ENCODE measurements at places on chromosomes 4 and X.
A peak's percentile ranks its signal among the peaks of the same experiment; 100 is the strongest.

GRCh38 chr4:8828869-8829268 is 42.8 kb downstream of the HMX1 start:
- no peak for DNase-seq

DNA sequence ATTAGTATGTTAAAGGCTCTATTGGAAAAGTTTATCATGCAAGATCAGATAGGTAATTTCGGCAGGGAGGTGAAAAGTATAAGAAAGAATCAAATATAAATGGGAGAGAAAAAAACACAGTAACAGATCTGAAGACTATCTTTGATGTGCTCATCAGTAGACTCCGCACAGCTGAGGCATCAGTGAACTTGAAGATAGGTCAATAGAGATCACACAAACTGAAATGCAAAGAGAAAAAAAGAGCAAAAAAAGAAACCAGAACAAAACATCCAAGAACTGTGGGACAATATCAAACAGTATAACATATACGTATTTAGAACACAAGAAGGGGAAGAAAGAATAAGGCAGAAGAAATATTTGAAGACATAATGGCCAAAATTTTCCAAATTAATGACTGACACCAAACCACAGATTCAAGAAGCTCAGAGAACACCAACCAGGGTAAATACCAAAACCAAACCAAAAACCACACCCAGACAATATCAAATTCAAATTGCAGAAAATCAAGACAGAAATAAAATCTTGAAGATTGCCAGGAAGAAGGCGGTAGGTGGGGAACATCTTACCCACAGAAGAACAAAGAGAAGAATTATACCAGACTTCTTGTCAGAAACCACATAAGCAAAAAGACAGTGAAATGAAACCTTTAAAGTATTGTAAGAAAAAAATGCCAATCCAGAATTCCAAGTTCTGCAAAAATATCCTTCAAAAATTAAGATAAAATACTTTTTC is 29.1 kb downstream of the PFKFB1 start:
- no peak for DNase-seq

- no peak for DNase-seq
Observed at GRCh38 chrX:15675490-15675921, 10.9 kb upstream of the CLTRN start.

GRCh38 chrX:1444561-1445500 is 7.9 kb downstream of the ASMTL start:
- no peak for DNase-seq

DNA sequence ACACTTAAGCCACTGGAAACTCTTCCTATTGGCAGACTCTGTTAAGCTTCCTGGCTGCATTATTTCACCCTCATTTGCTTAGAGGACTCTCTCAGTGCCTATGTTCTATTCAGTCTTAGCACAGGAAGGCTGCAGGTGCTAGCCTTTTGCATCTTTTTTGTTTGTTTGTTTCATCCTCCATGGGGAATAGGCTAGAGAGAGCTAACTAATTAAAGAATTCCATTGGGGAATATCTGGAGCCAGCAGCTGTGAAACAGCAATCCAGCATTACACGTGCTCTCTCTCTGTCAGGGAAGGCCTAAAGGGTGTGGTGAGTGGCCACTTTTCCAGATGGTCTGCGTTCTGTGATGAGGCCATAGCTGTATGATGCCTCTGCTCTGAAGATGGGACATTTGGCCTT is 633.6 kb downstream of the SPRY1 start:
- DNase-seq: no peak

DNA sequence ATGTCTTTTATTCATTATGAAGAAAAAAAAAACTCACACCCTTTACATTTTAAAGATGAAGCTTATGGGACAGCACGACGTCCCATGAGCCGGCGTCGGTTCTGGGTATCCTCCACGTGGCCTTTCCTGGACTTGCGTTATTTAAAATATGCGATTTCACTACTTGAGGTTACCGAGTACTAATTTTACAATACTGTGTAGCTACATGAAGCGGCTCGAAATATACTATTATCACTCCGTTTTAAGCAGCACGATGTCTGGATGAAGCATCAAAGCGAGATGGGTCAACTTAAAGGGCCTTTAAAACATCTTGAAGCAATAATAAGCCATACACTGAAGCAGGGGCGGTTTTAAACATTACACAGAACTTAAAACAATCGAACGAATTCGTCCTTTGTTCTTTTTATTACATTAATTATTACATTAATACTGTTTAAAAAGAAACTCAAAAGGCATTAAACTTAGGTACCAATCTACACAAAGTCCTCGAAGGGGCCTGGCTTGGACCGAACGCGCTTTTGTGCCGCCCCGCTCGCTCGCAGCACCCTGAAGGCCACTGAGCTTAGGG is 1.4 kb upstream of the KLF3 start:
- DNase-seq: no peak

GRCh38 chr4:154465085-154465484 is 26.5 kb downstream of the DCHS2 start:
- DNase-seq: no peak

DNA sequence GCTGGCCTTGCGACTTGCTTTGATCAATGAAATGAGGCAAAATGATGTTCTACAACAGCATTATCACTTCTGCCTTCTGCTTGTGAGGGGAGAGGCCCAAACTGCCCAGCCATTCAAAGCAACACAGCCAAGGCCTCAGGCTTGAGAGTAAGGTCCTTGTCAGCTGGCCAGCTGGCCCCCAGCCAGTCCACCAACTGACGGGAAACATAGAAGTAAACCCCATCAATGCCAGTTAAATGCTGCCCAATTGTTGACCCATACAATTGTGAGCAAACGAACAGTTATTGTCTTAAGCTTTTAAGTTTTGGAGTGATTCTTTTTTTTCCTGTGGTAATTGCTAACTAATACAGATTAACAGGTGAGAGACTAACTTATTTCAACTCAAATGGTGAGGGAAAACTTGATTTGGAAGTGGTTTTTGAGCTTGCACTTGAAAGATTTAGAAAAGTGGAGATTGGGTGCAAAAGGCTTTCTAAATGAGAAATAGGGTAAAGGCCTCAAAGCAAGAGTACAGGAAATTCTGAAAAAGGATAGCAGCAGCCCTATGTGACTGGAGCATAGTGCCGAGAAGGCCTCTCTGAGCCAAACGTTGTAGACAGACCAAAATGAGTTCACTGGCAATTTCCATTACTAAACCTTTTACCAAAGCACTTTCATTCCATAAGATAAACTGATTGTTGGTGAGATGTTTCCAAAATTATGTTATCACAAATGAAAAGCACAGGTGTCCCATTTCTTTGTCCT is 66.9 kb downstream of the ARHGEF38 start:
- DNase-seq: no peak

GRCh38 chr4:60805500-60806313 is 394.4 kb upstream of the ADGRL3 start:
- peak; percentile 5 for DNase-seq

GRCh38 chr4:142566243-142566642 is 279.9 kb downstream of the INPP4B start:
- DNase-seq: no peak

GRCh38 chr4:129278868-129279267 is 182.9 kb downstream of the C4orf33 start:
- DNase-seq: no peak

- no peak for DNase-seq
Observed at GRCh38 chr4:174794543-174795094, 34.4 kb downstream of the GLRA3 start.

- DNase-seq: peak; percentile 82
Observed at GRCh38 chr4:84916227-84916626, 50.3 kb downstream of the WDFY3 start.

GRCh38 chr4:105092356-105092755 is 54.3 kb upstream of the TET2 start:
- DNase-seq: no peak

GRCh38 chrX:78029663-78030062 is 60.2 kb upstream of the PGAM4 start:
- peak; percentile 10 for DNase-seq

GRCh38 chrX:78387364-78387763 is 60.0 kb upstream of the CYSLTR1 start:
- no peak for DNase-seq

- DNase-seq: no peak
Observed at GRCh38 chrX:118355225-118355920, 9.5 kb downstream of the WDR44 start.

DNA sequence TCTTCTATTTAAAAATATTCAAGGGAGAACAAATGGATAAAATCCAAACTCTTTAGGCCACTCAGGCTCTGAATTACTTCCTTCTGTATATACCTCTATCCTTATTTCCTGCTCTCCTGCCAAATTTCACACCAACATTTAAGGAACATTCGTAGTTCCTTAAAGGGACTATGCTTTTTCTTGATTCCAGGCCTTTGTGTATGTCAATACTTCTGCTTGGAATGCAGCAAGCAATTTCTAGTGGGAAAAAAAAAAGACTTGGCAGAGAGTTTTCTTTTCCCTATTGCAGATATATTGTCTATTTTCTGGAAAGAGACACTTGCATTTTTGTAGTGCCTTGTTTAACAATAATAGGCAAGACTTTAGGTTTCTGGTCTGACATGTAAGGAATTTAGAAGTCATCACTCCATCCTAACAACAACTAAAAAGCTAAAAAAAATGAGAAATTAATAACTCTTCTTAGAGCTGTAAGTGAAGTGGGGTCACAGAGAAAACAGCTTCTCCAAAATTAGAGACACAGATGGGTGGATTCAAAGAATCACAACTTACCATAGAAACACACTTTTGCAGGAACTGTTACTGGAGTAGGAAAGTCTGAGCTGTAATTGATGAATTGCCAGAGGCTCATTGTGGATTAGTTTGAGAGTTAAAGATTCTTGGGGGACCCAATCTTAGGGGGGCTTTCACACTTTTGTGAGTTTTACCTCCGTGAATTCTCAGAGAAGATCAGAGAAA is 2.1 kb upstream of the ADH5 start:
- DNase-seq: no peak

- DNase-seq: no peak
Observed at GRCh38 chr4:153521999-153522801, 56.0 kb downstream of the TMEM131L start.

Data from SK-N-MC (cell line).